Fibroblast of upper back skin (primary cell): ENCODE measurements at places on chromosomes 13 and 19.

GRCh38 chr19:37931881-37932655, 25.1 kb downstream of the SIPA1L3 start:
- peak; percentile 66 for DNase-seq

- peak; percentile 84 for DNase-seq
Observed at GRCh38 chr19:38049105-38049649, 142.2 kb downstream of the SIPA1L3 start.

DNA sequence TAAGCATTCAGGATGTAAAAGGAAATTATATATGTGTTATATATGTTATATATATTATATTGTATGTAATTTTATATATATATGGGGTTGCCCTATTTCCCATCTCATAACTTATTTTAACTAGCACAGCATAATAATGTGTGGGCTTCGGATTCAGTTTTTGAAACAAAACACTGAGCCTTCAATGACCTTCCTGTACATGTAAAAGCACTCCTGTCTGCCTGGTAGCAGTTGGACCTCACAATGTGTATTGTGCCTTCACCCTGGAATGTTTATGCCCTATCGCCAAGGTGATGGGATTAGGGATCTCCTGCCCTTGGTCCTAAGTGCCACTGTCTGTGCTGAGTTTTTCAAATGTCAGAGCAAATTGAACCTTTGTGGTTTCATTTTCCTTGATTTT, 968.8 kb downstream of the TUBA3C start:
- DNase-seq: no peak

GRCh38 chr13:94617389-94618000, 15.8 kb downstream of the GPR180 start:
- DNase-seq: no peak

DNA sequence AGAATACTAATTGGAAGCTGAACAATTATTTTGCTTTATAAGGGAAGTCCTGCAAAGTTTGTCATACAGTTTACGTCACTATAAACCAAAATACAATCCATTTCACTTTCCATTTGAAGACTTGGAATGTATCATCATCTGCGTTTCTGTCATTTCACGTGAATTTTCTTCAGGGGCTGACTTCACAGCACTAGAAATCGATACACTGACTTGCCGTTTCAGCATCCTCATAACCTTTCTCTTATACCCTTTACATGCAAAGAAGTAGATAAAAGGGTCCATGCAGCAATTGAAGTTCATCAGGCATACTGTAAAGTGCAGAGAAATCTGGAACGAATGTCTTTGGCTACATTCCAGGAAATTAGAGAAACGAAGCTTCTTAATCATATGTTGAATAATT, 12.2 kb downstream of the GPR183 start:
- DNase-seq: no peak

DNA sequence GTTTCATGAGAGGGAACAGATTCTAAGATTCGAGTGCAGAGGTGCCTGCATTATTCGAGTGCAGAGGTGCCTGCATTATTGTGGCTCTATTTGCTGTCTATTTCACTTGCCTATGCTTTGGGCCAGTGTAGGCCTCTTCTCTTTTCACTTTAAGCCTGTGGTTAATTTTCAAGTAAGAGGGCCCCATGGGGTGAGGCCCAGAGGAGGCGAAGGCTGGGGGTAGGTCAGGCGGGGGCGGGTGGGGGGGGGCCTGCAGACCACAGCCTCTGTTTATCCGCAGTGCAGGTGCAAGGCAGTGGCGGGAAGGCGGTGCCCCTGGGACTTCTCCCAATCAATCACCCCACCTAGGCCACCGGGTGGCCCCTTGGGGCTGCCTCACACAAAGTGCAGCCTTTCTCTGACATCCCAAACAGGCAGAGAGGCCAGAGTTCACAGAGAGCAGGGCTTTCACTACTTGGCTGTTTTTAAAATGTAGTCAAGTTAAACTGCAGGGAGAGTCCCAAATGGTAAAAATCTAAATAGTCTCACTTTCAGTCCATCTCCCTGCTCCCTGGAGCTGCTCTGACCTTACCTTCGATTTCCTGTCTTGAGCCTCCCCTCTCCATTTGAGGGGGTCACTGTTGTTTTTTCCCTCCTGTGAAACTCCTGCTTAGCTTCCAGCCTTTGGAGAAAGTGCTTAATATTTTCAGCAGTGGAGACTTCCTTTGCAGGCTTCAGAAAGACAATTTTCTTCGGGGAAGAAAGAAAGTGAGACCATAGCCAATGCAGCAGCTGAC, 249.0 kb downstream of the DLEU7 start:
- DNase-seq: no peak

- DNase-seq: peak; percentile 22
Observed at GRCh38 chr19:17209126-17210036, 5.8 kb upstream of the USE1 start.

DNA sequence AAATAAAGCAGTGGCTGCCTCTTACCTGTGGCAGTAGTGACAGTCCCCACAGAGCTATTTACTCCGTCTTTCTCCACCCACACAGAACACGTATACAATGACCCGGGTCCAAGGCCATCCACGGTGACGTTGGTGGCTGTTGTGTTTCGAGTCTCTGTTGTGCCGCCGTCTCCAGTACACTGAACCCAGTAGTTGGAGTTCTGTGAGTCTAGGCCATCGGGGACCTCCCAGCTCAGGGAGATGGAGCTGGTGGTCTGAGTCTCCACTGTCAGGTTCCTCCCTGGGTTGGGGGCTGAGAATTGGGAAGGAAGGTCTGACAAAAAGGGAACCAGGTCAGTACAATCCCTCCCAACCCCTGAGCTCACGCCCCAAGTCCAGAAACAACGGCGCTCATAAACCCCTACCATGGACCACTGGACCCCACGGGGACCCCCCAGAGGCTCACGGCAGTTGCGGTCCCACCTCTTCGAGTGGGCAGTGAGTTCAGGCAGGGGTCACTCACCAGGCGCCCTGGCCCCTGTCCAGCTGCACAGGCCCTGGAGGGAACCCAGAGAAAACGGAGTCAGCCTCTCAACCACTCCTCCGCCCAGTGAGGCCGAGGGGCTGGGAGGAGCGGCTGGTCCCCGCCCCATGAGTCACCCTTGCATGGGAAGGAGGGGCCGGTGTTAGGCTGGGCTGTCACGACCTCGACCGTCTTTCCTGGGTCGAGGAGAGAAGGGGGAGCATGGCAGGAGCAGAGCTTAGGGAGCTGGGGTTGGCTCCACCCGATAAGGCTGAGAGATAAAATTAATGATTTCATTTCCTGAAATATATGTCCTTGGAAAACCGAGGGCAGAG, 2.4 kb downstream of the PTPRH start:
- peak; percentile 83 for DNase-seq

GRCh38 chr13:42547612-42548011, 26.3 kb upstream of the TNFSF11 start:
- DNase-seq: no peak

DNA sequence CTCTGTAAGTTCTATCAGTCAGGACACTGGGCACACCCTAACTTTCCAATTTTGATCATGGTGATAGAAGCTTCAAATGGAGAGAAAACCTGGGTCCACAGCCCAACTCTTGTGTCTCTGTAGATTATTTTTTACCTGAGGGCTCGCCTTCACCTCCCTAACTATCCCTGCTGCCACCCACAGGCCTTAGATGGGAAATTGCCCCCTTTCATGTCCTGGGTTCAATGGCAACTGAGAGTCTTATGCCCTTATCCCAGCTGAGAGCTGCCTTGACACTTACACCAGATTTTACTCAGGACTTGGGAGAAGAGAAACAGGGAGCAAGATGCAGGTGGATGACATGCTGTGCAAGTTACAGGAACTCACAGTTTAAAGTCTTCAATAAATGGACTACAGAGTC, 81.7 kb downstream of the RAP2A start:
- DNase-seq: no peak

DNA sequence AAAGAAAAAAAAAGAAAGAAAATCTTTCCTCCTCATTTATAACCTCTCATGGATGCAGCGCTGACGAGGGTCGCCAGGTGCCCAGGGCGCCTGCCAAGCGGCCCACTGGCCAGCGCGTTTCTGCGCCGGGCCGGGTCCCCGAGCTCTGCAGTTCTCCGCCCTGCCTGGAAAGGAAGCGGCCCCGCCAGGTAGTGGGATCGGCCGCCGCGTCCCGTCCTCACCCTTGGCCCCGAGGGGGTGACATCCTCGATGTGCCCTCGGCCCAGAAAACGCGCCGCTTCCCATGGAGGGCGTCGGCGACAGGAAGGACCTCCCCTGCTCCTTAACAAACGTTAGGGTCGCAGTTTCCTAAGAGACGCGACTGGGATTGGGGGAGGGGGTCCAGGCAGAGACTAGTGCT, 56.9 kb downstream of the ZNF726 start:
- no peak for DNase-seq

- DNase-seq: no peak
Observed at GRCh38 chr13:31100721-31101120, 61.0 kb downstream of the HSPH1 start.

GRCh38 chr13:39675904-39676303, 20.4 kb downstream of the COG6 start:
- DNase-seq: no peak

- DNase-seq: no peak
Observed at GRCh38 chr13:87981416-87981815, 310.2 kb downstream of the SLITRK5 start.

- DNase-seq: no peak
Observed at GRCh38 chr13:93183302-93183701, 43.3 kb upstream of the GPC6 start.

GRCh38 chr19:53294786-53295441, 27.4 kb upstream of the VN1R4 start:
- DNase-seq: no peak

DNA sequence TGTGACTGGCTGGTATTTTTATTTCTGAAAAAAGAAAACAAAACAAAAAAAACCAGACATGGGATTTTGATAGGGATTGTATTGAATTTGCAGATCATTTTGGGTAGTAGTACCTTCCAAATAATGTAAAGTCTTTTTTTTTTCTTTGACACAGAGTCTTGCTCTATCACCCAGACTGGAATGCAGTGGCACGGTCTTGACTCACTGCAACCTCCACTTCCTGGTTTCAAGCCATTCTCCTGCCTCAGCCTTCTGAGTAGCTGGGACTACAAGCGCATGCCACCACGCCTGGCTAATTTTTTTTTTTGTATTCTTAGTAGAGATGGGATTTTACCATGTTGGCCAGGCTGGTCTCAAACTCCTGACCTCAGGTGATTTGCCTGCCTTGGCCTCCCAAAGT, 4.2 kb downstream of the ZNF101 start:
- no peak for DNase-seq

GRCh38 chr19:30567536-30568232, 195.5 kb downstream of the ZNF536 start:
- DNase-seq: peak; percentile 30

DNA sequence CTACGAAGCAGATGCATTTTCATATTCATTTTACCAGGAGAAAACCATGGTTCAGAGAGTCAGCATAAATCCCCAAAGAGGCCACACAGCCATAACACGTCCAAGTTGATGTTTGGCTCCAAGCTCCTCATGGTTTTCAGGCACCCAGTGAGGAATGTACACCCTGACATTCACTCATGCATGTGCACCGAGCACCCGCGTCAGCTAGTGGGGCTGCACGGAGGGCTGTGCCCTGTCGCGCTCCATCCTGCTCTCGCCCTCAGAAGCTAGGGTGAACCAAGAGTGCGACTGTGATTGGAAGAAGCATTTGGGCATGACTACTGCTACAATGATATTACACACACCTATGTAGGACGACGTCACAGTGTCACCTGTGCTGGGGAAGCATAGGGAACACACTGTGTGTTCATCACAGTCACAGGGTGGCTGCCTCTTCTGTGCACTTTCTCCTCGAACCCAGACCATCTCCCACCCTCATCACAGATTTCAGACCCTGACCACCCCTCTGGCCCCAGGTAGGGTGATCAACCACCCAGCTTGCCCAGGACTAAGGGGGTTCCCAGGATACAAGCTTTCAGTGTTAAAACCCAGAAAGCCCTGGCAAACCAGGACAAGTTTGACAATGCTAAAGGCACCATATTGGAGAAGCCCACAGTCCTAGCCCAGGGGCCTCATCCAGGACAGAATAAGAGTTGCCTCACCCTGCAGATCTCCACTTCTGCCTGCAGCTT, 148.6 kb upstream of the ZNF507 start:
- no peak for DNase-seq

DNA sequence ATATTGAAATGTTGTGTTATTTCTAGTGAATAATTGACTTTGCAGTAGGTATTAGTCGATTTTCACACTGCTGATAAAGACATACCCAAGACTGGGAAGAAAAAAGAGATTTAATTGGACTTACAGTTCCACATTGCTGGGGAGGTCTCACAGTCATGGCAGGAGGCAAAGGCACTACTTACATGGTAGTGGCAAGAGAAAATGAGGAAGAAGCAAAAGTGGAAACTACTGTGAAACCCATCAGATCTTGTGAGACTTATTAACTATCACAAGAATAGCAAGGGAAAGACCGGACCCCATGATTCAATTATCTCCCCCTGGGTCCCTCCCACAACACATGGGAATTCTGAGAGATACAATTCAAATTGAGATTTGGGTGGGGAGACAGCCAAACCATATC, 9.9 kb upstream of the C5AR2 start:
- no peak for DNase-seq

DNA sequence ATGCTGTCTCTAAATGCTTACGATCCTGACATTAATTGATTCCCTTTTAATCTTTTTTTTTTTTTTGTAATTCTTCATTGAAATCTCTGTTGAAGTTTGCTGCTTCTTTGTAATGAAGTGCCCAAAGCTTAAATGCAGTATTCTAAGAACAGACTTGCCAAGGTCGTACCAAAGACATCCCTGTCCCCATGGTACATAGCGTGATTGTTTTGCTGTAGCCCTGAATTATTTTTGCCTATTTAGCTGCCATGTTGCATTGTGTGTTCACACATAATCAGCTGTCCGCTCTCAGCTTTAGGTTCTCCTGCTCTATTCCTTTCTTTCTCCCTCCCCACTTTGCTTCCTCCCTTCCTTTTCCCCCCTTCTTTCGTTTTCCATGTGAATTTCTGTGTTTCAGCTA, 21.1 kb downstream of the FGF9 start:
- DNase-seq: no peak

GRCh38 chr13:114285166-114285808, 3.9 kb downstream of the UPF3A start:
- no peak for DNase-seq

GRCh38 chr19:53624771-53625545, 6.8 kb upstream of the DPRX start:
- DNase-seq: no peak

- DNase-seq: no peak
Observed at GRCh38 chr19:18332917-18333530, 7.4 kb upstream of the PGPEP1 start.

- peak; percentile 17 for DNase-seq
Observed at GRCh38 chr13:105343134-105343806, 1192.2 kb downstream of the EFNB2 start.
